ENCODE measurements at places on chromosomes 12 and 14. TPM values are rescaled to one million over a fixed set of nuclear protein-coding genes. Genes with fewer than 3 reads are reported as not detected.

DNA sequence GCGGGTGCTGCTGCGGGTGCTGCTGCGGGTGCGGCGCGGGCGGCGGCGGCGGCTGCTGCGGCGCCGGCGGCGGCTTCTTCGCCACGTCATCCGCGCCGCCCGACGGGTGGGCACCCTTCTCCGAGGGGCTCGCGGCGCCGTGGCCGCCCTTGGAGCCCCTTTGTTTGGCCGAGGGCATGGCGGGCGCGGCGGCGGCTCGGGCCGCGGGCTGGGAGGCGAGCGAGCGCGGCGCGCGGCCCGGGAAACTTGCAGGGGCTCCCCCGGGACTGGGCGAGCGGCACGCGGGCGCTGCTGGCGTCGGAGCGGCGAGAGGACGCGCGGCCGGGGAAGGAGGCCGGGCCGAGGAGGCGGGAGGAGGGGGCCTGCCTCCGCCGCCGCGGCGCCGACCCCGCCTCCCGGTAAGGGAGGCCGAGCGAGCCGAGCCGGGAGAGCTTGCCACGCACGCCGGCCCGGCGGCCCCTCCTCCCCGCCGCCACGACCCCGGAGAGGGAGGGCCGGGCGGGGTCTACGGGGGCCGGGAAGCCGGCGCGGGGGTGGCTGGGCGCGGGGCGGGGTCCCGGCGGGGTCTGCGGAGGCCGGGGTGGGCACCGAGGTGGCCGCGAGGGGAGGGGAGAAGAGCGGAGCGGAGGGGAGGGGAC lies at the start of gene CKAP4:
TSS of gene CKAP4 (minus strand) at position 347 of the 638 bp plus-strand sequence. CDS start at position 178, 169 bp downstream.
- DNase-seq = peak; percentile 96

- DNase-seq = no peak
Observed at GRCh38 chr12:113755098-113755497, 211.0 kb downstream of the RBM19 start.

Gene DEPDC4
- total RNA-seq = 1.7 TPM

DNA sequence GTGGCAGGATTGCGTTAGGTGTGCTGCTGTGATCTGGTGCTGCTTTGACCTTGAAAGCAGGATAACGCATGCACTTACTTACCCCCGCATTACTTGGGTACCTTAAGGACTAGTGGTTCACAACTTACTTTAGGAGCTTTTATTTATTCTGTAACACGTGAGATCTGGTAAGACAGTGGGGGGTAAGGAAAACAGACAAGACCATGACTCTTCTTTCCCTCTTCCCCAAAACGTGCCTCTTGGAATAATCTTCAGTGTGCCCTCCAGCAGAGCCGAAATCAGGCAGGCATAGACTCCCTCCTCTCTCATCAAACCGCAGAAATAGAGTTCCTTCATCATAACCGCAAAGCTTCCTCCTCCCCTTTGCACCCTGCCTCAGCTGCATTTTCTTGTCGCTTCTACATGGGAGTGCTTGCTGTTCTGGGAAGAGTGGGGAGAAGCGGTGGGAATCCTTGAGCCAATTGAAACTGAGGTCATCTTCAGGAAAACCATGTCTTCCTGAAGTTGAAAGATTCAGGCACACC lies 43.4 kb downstream of the RAD52 start:
- no peak for DNase-seq

DNA sequence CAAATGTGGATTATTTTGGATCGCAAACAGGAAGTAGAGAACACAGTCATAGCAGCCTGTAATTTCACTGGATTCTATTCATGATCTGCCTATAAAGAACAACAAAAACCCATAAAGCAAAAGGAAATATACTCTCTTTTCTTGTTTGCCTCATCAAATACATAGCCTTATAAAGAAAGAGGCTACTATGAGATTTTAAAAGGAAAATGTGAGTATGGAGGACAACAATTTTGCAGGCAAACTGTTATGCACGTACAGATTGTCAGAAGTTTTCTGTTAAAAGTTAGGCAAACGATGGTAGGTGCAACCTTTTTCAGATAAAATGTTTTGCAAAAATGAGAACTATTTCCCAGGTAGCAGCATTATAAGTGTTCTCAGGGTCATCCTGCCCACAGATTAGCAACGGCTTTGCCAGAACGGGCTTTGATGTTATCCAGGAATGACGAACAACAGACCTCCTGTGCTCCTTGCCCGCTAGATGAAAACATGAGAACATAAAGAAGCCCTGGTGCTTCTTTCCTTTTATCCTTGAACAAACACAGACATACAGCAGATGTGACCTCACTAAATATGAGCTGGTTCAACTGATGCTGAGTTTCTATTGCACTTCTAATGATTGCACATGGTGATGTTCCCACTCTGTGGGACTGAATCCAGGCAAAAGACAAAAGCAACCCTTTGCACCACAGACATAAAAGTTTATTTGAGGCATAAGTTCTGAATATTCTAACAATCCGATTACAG lies 88.1 kb downstream of the ITPR2 start:
- DNase-seq = no peak

Measured in left lung (tissue), 14 donors.